ENCODE measurements at places on chromosomes 16 and 17. TPM values are rescaled to one million over a fixed set of nuclear protein-coding genes. Genes with fewer than 3 reads are reported as not detected.

DNA sequence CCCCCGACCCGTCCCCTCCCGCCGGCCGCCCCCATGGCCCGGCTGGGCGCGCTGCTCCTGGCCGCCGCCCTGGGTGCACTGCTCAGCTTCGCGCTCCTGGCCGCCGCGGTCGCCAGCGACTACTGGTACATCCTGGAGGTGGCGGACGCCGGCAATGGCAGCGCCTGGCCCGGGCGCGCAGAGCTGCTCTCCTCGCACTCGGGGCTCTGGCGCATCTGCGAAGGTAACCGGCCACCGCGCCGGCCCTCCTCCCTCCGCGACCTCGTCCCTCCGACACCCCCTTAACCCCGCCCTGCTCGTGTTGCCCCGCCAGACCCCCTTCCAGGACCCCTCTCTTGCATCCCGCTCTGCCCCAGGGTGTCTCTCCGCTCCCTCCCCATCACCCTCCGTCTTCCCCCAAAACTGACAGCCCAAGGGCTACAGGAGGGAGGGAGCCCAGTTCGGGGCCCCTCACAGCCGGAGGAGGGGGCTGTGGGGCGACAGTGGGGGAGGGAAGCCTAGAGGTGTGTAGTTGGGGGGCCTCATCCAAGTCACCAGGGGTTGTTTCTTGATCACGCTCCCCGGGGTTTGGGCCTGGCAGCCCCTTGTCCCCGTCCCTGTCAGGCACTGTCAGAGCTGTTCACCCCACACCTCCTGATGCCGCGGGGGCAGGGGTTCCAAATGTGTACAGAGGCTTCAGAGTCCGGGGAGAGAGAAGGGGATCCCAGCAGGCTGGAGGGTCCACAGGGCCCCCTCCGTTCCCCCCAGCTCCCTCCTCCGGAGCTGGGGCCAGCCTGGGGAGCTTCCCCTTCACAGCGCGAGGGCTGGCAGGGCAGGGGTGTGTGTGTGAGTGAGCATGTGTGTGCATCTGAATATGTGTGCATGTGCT, 794 bp downstream of the TMEM235 start:
- DNase-seq, result peak; percentile 32

DNA sequence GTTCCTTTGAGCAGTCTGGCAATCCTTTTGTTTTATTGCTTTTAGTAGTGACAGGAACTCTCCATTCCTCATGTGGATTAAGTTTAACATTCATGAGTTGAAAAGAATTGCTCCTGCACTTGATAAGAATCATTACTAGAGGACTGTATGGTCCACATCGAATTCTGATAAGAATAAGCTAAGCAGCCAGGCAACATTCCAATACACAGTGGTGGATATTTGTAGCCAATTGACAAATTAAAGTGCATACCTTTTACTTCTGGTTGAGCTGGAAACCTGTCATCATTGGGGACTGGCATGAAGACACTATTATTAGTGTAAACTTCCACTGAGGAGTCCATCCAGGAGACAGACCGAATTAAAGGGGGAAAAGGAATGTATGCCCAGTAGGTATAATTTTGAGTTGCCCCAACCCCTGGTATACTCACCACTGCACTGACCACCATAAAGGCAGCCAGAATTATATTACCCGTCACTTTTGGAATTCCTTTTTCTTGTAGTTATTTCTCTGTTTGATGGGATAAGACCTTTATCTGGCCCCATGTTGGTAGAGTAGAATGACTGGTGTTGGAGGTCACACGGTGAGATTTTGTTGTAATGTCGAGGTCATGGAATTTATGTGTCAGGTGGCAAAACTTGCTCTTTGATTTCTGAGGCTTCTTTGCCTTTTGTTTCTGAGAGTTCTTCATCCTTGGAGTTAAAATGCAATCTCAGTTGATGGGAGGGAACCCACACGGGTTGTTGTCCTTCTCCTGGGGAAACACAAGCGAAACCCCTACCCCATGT, 72.1 kb upstream of the ARL4D start:
- no peak for DNase-seq

DLX3 gene
- total RNA-seq, result not detected

- DNase-seq, result no peak
Measured at GRCh38 chr17:73281928-73282327, 20.2 kb upstream of the CPSF4L start.

DNA sequence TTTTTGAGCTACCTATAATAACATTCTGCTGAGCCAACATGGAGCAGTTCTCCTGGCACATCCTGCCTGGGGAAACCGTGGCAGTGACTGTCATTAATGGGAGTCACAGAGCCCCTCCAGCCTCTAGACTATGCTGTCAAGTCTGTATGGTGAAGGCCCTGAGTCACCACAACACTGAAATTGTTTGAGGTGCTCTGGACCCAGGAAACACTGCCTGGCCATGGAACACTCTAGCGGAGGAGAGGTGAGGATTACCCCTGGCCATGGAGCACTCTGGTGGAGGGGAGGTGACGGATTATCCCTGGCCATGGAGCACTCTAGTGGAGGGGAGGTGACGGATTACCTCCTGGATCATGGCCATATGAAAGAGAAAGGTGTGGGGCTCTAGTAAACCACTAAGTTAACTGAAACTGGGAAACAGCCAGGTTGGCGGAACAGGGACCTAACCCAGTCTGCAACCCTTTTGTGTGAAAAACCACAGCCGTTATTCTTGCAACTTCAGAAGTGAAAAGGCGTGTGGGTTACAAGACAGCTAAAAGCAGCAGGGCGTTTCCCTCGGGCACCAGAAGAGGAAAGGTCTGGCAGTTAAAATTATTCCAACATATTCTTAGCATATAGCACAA, 156.7 kb downstream of the KCNJ12 start:
- DNase-seq, result no peak
